HT-29 (cell line): ENCODE measurements at places on chromosomes 13 and 19.

- no peak for DNase-seq
Measured at GRCh38 chr13:100848304-100848703, 173.7 kb upstream of the TMTC4 start.

GRCh38 chr19:8044018-8044417, 8.5 kb upstream of the CCL25 start:
- no peak for DNase-seq

- DNase-seq: peak; percentile 37
Measured at GRCh38 chr13:27022571-27023311, 148.9 kb downstream of the USP12 start.

DNA sequence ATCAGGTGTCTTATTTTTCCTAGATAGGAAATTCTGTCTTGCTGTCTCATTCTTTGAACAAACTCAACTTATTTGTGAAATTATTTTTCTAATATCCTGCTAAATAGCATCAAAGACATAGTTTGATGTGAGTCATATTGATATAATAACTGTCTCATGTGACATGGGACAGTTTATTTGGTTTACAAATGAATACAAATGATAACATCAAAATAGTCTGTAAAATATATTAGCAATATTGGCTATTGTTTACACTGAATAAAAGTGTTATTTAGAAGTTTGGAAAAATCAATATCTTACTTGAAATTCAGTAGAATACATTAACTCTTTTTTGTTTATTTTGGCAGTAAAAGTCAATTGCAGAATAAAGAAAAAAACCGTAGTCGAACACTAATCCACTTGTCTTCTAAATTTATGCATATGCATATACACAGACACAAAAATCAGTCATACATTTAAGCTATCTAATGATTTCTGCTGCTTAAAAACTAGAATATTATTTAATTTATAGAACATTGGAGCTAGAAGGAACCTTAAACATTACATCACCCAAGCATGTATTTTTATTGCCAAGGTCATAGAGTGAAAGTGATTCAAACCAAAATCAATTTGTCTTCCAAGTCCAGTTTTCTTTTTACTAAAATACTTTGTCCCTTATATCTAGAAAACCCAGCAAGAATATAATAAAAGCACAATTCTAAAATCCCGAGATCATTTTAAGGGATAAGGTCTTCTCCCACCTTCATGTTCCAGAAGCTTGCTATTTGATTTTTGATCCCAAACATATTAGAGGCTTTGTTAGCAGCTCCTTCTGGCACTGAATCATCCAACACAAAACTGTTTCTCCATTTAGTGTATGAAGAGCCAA, 776.5 kb upstream of the SLITRK1 start:
- DNase-seq: no peak

GRCh38 chr19:38911388-38912001, 491 bp downstream of the CCER2 start:
- no peak for DNase-seq

- DNase-seq: peak; percentile 96
Measured at GRCh38 chr13:75760131-75761021, 124.2 kb downstream of the LMO7 start.

GRCh38 chr19:5115771-5116202, 146.9 kb downstream of the KDM4B start:
- DNase-seq: no peak

GRCh38 chr19:29537601-29538000, 11.8 kb downstream of the VSTM2B start:
- DNase-seq: no peak

DNA sequence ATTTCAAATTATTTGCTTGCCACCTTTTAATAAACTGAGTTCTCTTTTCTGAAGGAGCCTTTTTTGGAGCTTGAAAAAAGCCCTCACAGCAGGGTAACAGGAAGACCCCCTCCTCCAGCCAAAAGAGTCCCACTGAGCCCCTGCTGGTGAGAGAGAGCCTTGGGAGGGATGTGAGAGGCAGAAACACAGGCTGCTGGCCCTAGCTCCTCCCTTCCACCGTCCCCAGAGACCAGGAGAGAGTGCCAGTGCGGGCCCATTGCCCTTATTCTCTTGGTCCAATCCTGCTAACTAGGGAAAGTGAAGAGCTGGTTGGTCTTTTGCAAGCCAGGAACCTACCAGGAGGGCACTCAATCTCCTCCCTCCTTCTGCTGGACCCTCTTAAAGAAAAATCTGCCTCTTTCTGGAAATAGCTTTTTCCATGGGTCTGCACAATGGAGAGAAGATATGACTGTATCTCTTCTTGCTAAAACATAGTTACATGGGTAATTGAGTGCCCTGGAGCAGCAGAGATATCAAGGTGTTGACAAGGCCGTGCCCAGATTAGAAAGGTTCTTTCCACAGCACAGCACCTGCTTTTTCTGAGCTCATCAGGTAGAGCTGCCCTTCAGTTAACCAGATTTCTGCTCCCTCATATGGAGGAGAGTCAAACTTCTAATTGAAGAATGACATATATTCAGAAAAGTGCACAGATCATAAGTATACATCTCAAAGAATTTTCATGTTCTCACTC, 113.9 kb downstream of the LRCH1 start:
- no peak for DNase-seq

DNA sequence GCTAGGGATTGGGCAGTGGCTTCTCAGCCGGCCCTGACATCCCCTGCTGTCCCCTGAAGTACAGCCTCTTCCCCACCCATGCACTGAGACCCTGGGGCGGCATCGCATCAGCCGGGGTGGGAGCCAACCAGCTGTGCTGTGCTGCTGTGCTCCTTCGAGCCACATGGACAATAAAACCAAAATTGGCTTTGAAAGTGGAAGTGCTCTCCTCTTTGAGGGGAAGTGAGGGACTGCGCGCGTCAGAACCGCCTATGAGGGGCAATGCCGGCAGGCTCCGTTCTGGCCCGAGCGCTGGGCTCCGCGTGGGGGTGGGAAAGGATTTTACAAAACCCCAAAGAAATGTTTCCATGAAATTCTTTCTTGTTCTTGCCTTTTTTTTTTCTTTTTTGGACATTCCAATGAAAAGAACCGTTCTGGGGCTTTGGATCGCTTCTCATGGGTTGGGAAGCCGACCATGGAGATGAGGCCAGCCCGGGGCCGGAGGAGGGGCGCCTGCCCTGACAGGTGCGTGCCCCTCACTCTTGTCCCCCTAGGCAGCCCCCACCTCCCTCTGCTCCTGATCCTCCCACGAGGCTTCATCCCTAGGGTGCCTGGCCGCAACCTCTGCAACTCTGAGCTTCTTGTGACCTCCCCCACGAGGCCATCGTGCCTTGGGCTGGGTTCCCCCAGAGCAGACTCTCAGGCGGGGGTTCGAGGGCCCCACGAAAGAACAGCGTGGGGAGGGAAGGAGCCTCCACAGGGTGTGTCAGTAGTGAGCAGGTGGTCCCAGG, 22.6 kb downstream of the KLHL26 start:
- DNase-seq: no peak

DNA sequence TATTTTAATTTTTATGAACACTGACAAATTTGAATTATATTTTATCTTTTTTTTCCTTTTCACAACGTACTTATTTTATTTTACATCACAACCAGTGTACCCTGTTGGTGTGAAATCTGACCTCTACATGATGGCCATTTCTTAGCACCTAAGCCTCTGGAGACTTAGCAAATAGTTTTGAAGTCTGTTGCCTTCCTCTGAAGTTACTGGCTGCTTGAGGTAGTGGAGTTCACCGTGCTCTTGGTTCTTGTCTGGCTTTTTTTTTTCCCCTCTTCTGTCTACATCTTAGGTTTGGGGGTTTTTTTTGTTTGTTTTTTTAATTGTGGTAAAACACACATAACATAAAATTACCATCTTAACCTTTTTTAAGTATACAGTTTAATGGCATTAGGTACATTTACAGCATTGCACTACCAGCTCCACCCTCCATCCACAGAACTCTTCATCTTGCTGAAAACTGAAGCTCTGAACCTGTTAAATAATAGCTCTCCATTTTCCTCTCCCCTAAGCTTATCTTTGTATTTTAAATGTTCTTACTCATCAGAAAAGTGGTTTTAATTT, 94.1 kb upstream of the MLNR start:
- DNase-seq: no peak

- no peak for DNase-seq
Measured at GRCh38 chr13:70042193-70042592, 65.4 kb upstream of the ATXN8OS start.

- DNase-seq: no peak
Measured at GRCh38 chr13:102909971-102910370, 64.1 kb downstream of the ERCC5 start.

- DNase-seq: no peak
Measured at GRCh38 chr13:86839221-86839620, 832.0 kb upstream of the SLITRK5 start.
